ENCODE measurements at places on chromosomes 1 and 21.

DNA sequence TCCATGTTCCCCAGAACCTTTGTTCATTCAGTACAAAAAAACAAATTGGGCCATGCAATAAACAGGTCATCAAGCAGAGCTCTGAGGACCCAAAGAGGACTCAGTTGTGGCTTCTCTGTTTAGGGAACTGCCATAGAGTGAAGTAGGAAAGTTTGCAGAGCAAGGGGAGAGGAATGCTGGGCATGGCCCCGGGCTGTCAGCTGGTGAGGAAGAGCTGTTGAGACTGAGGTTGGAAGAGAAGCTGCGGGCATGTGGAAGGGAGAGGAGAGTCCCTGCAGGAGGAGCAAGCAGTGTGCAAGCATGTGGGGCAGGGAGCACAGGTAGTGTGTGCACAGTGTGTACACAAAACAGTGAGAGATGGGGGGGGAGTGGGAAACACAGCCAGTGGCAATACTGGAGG, 71.8 kb downstream of the NTPCR start:
- no peak for DNase-seq

DNA sequence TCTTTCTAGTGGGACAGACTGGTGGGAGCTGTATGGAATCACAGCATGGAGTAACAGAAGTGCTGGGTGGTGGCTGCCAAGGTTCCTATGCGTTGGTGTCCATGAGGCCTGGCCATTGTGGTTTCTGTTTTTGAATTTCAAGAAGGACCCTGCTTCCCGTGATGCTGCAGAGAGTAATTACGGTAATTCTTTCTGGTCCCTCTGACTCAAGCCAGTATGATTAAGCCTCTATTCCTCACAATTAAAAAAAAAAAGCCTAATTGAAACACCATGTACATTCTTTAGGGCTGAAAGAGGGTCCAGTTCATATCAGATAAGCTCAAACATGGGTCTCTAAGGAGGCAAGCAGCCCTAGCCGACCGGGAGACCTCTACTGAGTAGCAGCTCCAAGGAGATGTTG, 10.5 kb upstream of the C1orf21 start:
- no peak for DNase-seq

DNA sequence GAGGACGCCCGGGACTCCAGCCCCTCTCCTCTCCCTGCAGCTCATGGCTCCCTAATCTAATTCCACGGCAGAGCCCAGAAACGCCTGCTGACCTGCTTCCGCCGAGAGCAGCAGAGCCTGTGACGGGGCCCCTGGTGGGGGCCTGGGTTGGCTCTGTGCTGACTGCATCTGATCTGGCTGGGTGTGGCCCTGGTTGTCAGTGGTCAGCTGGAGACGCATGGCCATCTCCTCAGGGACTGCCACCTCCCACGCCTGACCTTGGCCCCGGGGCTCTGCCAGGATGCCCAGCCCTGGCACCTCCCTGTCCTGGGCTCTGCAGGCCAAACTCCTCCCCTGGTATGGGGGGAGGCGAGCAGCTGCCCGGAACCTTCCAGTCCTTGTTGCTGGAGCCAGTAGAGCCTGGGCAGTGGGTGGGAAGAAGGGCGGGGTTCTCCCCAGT, 1.1 kb upstream of the PLCH2 start:
- no peak for DNase-seq

- DNase-seq: no peak
These were observed 100.4 kb downstream of the MRPL39 start for GRCh38 chr21:25506887-25507286.

DNA sequence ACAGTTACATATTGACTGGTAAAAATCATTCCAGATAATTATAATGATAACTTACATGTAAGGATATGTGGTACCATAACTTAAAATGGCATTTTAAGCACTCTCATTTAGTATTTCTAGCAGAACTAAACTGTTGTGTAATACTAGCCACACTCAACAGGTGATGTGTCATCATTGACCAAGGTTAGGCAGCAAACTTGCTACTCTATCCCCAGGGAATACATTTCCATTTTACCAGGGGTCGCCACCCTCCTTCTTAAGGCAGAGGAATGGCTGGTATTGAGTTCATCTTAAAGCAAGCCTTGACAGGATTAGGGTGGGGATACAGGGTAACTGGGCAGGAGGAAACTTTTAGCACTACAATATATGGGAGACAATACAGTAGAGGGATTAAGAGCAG, 259.8 kb upstream of the CAMK1G start:
- no peak for DNase-seq

- DNase-seq: no peak
These were observed 468.2 kb downstream of the NUF2 start for GRCh38 chr1:163789911-163790310.

DNA sequence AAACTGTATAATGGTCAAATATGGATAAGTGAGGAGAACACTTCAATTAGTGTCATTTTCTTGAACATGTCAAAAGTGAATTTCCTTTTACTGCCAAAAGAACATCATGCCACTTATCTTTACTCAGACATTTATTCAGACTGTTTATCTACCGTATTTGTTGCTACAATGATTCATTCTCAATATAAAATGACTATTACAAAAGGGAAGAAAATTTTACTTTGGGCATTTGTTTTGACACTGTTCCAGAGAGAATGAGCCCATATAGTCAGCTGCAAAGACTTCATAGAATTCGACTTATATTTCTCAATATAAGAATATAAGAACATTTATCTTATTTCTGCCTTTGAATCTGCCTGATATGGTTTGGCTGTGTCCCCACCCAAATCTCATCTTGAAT, 1699.1 kb downstream of the BRINP3 start:
- DNase-seq: no peak

- no peak for DNase-seq
These were observed 49.1 kb upstream of the CR2 start for GRCh38 chr1:207404849-207405525.

DNA sequence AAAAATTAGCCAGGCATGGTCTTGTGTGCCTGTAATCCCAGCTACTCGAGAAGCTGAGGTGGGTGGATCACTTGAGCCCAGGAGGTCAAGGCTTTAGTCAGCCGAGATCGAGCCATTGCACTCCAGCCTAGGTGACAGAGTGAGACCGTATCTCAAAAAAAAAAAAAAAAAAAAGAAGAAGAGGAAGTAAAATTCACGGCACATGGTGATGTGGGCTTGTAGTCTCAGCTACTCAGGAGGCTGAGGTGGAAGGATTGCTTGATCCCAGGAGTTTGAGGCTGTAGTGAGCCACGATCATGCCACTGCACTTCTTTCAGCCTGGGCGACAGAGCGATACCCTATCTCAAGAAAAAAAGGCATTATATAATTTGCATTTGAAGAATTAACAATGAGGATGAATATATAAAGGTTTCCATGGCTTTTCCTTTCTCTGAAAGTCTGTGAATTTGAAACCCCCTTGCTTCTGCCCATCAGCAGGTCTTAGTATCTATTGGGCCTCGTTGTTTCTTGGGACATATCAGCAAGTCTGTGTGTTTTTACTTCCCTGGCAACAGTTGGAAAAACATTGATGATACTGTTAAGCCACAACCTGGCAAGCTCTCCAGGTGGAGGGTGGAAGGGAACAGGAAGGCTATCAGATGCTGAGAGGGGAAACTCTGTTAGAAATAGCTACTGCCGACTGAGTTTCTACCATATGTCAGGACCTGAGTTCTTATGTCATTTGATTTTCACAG, 4.6 kb upstream of the PLA2G2D start:
- no peak for DNase-seq

DNA sequence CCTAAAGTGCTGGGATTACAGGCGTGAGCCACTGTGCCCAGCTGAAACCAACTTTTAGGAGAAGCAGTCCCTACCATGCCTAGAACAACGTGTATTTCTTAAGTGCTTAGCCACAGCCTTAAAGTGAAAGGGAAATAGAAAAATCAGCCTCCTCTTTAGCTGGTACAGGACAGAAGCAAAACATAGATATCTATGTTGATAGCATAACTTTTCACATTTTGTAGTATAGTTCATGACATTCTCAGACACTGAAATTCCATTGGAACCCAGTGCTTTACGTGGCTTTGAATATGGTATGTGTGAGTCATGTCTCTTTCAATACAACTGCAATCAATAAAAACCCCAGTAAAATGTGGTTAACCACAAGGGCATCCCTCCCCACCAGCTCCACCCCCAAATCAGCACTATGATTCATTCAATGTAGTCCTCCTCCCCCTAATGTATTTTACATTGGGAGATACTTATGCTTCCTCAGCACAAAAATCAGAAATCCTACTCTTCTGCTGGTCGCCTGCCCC, 32.1 kb downstream of the TGFB2 start:
- DNase-seq: peak; percentile 64

DNA sequence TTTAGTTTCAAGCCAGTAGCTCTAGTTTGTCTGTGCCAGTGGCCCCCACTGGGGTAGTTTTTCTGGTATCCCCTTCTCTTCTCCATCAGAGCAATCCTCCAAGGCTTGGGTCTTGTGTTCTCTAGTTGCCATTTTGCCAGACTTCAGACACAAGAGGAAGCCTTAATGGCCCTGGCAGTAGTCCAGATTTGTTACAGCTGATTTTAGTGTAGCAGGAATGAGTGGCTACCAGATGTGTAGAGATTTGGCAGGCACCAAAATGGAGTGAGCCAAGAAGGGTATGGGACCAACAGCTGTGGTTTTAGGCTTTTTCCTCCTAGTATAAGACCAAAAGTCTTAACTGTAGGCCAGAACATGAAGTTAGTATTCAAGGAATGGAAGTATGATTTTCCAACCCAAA, 56.8 kb downstream of the ACP6 start:
- DNase-seq: no peak

DNA sequence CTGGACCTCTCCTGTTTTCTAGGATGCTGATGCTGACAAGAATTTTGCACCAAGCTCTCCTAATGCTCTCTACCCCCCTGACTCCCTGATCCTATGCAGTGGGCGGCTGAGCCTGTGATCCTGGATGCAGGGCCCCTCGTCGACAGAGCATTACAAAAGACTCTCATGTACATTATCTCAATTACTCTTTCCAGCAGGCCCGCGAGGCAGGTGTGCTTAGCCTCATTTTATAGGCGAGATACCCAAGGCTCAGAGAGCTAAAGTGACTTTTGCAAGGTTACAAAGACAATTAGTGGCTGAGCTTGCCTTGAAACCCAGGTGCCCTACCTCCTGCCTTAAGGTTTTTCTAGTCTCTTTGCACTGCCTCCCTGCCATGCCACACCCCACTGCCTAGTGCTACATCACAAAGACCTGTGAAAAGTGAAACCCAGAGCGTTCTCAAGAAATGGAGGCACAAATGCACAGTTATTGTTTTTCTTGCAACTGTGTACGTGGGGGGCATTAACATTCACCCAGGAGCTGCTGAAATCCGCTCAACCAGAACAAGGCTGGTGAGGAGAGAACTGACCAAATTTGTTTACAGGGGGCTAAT, 10.0 kb upstream of the C8A start:
- DNase-seq: no peak

DNA sequence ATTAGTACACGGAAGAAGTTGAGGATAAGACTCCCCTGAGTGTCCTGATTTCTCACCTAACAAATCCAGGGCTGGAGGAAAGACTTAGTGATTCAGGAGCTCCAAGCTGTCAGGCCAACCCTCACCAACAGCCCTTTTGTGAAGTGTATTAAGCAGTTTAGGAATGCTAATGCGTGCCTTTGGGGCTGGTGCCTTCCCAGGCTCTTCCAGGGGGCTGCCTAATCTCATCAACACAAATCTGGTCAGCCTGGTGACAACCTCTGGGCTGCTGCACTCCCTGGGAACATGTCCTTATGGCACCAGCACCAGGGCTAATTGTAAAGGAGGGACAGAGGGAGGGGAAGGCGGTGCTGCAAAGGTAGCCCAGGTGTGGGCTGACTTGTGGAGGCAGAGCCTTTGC, 15.5 kb downstream of the CSMD2 start:
- no peak for DNase-seq

- DNase-seq: no peak
These were observed 178.4 kb downstream of the PSMG1 start for GRCh38 chr21:39004634-39005501.

- no peak for DNase-seq
These were observed 1.1 kb upstream of the TNFRSF18 start for GRCh38 chr1:1207571-1207892.

GRCh38 chr1:41353744-41354143, 7.5 kb upstream of the FOXO6 start:
- no peak for DNase-seq

GRCh38 chr1:233328142-233328921, 808 bp downstream of the MAP3K21 start:
- no peak for DNase-seq

DNA sequence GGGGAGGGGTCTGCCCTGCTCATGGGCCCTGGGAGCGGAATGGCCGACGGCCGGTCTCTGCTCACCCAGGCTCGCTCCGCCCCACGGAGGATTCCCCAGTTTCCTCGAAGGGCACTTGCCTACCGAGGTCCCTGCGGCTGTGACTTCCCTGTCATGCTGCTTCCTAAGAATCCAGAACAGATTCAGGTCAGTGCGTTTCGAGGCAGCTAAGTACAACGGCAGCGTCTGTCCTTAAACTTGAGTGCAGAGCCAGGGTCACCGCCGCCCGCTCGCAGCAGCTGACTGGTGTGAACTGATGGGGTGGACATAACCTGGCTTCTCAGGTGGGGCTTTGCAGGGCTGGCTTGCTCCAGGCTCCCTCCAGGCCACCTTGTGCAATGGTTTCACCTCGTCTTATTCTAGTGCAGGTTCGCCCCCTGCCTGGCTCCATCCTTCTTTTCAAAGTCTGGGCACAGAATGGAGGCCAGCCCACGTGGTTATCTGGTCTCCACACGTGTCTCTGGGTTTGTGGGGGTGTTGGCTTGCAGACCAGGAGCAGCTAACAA, 7.6 kb upstream of the C1orf174 start:
- no peak for DNase-seq

DNA sequence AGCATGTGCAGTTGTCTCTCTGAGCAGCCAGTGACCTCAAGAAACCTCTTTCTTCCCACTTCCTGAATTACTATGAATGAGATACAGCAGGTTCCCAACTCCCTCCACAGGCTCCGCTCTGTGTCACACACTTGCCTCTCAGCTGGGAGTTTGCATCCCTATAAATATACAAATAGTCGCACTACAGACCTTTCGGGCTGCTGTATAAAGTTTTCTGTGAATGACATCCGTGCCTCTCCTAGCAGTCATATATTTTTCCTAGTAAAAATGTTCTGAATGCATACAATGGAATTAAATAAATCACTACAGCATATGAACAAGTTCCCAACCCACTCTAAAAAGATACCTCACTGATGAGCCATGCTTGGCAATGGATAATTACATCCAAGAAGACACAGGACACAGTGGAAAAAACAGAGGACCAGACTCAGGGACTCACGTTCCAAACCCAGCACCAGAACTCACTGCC, 66.8 kb downstream of the CAPZB start:
- no peak for DNase-seq

DNA sequence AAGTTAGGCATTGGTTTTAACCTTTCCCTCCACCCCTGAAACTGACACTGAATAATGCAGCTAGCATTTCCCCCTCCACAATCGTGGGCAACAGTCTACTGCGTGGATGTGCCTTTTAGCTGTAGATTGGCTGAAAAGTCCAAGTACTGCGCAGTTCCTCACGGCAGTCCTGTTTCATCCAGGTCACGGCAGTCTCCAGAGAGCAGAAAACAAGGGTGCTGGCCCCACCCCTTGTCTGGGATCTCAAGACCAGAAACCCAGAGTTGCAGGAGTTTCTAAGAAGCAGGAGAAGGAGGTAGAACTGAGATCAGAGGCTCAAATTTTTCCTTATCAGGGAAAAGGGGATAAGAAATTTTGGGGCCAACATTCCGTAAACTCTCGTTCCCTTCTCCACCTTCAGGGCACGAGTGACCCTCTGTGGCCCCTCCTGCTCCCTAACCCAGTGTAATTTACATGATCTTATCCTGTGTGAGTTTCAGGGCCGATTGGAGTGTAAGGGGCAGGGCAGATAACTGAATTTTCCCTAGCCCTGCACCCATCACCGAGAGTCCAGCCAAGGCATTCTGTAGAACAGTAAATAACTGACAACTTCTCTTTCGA, 25.9 kb upstream of the PLA2G2C start:
- DNase-seq: no peak

Data from stimulated activated CD4-positive, alpha-beta T cell treated with anti-CD3 and anti-CD28 coated beads, TNF-alpha, amount 100 ng/mL, for 24 hours (primary cell).